ENCODE measurements at places on chromosomes 16 and 17. TPM values are rescaled to one million over a fixed set of nuclear protein-coding genes. Genes with fewer than 3 reads are reported as not detected.

Gene GPS1
- polyA plus RNA-seq = 104 TPM

Gene TACO1
- polyA plus RNA-seq = 23.8 TPM

Gene UNK
- polyA plus RNA-seq = 12.4 TPM

GRCh38 chr16:85353839-85354685 lies 241.8 kb upstream of the CIBAR2 start:
- H3K27ac ChIP-seq = peak overlapping the region; percentile 83
- no peaks in the 10 kb centered on the region for H3K27me3 ChIP-seq
- peaks cover 32% of the 10 kb centered on the region for H3K4me1 ChIP-seq

DNA sequence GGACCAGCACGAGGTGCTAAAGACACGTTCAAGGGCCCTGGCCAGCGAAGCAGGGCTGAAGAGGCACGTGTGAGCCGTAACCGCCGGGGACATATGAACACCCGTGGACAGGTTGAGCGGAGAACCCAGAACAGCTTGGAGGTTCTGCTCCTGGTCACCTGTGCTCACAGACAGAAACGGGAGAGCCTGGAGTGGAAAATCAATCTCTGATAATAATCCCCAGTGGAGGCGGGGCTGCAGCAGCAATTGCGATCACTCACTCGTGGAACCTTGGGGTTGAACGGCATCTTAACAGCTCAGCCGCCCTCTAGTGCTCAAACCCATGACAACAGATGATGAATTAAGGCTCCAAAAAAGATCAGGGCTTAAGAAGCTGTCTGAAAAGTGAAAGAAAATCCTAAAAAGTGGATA lies 25.6 kb downstream of the WIPI1 start:
- peak; percentile 55 for DNase-seq
- H3K27ac ChIP-seq = no peak overlapping the region
- H3K27me3 ChIP-seq = no peaks in the 10 kb centered on the region
- peaks cover 10% of the 10 kb centered on the region for H3K4me1 ChIP-seq
- peaks cover 63% of the 10 kb centered on the region for H3K36me3 ChIP-seq
- H3K4me3 ChIP-seq = no peak overlapping the region

DNA sequence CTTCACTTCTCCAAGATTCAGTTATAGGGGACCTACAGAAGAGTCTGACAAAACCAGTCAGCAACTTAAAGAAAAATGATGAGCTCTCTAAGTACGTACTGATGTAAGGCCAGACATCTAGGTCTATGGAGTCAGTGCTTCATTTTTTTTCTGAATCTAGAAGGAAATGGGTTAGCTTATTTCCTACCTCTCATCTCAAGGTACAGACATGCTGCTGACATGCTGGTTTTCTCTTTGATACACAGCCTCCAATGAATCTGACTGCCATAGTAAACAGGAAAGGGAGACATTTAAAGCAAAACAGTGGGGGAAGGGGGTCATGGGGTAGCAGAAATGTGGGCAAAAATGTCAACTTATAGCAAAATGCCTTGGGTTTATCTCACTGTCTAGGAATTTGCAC lies 16.4 kb downstream of the CDR2 start:
- no peak overlapping the region for H3K4me3 ChIP-seq
- DNase-seq = no peak
- 0 out of 2 replicates have a peak overlapping the region, but pooled peaks have one; percentile 2 for H3K27ac ChIP-seq

- H3K27me3 ChIP-seq = peaks cover 17% of the 10 kb centered on the region
- H3K4me1 ChIP-seq = no peaks in the 10 kb centered on the region
- no peak for DNase-seq
Observed at GRCh38 chr16:31371619-31372484, 16.9 kb downstream of the ITGAX start.

DNA sequence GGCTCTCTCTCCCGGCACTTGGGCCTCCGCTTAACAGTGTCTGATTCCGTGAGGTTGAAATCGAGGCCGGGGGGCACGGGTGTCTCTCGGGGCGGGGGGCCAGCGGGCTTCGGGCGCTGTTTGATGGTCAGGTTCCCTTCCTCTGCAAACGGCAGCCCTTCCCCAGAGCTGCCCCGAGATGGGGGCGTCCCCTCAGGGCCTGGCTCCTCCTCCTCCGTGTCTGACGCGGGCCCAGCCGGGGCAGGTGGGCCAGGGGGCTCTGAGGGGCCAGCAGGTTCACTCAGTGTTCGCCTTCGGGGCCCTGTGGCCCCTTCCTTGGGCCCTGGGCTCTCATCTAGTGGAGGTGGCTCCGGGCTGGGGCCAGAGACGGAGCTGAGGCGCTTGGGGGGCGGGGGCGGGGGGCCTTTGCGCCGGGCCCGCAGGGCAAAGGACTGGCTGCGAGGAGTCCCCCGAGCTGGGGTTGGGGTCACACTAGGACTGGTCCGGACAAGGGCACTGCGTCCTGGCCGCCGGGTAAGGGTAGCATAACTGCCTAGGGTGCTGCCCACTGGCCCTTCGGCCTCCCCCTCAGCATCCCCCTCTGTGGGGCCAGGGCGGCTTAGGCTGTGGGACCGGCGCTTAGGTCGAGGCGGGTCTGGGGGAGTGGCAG lies 13.1 kb downstream of the CASKIN2 start:
- H3K36me3 ChIP-seq = peaks cover 4% of the 10 kb centered on the region
- H3K4me3 ChIP-seq = no peak overlapping the region
- H3K4me1 ChIP-seq = no peaks in the 10 kb centered on the region
- no peak overlapping the region for H3K27ac ChIP-seq

DNA sequence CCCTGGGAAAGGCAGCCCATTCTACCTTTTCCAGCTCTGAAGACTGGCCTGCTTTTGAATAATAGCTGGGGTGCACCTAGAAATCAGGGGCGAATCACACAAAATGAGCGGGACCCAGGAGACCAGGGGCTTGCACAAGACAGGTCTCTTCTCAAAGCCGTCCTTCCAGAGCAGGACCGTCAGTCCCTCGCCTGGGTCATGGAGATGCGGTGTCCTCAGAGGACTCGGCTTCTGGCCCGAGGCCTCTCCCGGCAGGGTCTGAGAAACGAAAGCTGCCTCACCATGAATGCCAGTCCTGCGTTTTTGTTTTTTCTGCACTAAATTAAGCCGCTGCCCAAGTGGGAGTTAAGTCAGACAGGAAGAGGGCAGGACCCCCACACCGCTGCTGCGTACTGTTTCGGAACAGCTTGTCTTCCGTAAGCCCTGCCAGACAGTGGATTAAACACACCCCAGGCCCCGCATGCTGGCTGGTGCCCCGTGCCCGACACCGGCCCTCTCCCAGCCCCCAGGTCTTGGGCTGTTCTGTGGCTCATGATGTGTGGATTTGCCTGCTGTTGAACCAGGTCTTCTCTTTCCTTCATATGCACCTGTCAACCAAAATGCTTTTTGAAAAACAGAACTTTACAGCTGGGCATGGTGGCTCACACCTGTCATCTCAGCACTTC lies 142.1 kb upstream of the RPH3AL start:
- H3K27me3 ChIP-seq = no peaks in the 10 kb centered on the region
- no peak overlapping the region for H3K27ac ChIP-seq
- H3K4me3 ChIP-seq = no peak overlapping the region

GRCh38 chr17:18247613-18248001 lies 10.9 kb downstream of the FLII start:
- H3K4me3 ChIP-seq = no peak overlapping the region
- H3K27me3 ChIP-seq = no peaks in the 10 kb centered on the region
- H3K27ac ChIP-seq = no peak overlapping the region

- no peaks in the 10 kb centered on the region for H3K27me3 ChIP-seq
- no peak overlapping the region for H3K4me3 ChIP-seq
- DNase-seq = no peak
- no peak overlapping the region for H3K27ac ChIP-seq
- no peaks in the 10 kb centered on the region for H3K4me1 ChIP-seq
- H3K36me3 ChIP-seq = no peaks in the 10 kb centered on the region
Observed at GRCh38 chr16:60463986-60464385, 1572.3 kb downstream of the CDH8 start.

All from GM23248 (cell line).